Endodermal cell (in vitro differentiated cells): ENCODE measurements at places on chromosomes 6 and 20. TPM values are rescaled to one million over a fixed set of nuclear protein-coding genes. Genes with fewer than 3 reads are reported as not detected.
A peak's percentile ranks its signal among the peaks of the same experiment; 100 is the strongest.

Gene FAM83C
- total RNA-seq: not detected in 3 replicates

DNA sequence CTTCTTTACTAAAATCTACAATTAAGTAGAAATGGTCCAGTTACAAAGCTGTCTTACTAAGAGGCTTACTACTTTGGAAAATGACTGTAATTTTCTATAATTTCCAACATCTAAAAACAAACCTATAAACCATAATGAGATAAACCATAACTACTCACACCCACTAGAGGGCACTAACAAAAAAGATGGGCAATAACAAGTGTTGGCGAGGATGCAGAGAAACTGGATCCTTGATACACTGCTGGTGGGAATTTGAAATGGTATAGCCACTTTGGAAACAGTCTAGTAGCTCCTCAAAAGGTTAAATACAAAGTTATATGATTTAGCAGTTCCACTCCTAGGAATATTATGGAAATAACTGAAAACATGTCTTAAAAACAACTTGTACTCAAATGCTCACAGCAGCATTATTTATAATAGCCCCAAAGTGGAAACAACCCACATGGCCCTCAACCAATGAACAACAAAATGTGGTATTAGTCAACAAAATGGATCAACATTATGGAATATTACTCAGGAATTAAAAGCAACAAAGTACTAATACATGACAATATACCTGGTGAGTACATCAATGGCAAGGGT is 50.6 kb downstream of the GJA10 start:
- no peak overlapping the region for H3K27ac ChIP-seq
- H3K4me3 ChIP-seq: no peak overlapping the region
- H3K4me1 ChIP-seq: no peaks in the 10 kb centered on the region
- peaks cover 12% of the 10 kb centered on the region for H3K36me3 ChIP-seq

Gene SLC17A9
- total RNA-seq: 8.7 and 8.9 TPM in 2 replicates

Gene IP6K3
- total RNA-seq: not detected in 3 replicates

DNA sequence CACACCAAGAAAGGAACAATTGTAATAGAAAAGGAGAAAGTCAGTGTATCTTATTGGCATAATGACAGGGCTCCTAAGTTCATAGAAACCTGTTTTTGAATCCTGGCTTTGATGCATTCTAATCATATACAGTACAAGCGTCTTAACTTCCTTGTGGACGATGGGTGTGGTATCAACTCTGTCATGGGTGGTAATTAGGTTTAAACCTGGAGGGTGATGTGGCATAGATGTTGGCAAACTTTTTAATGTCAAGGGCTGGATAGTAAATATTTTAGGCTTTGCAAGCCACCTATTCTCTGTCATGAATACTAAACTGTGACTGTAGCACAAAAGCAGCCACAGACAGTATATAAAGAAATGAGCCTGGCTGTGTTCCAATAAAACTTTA is 138.7 kb upstream of the EDN1 start:
- H3K27ac ChIP-seq: no peak overlapping the region
- H3K27me3 ChIP-seq: no peaks in the 10 kb centered on the region
- H3K36me3 ChIP-seq: peaks cover 2% of the 10 kb centered on the region
- H3K4me1 ChIP-seq: peaks cover 6% of the 10 kb centered on the region

Gene C6orf132
- 11.3 to 26.8 TPM (median 23.4 TPM) in 3 replicates for total RNA-seq

DNA sequence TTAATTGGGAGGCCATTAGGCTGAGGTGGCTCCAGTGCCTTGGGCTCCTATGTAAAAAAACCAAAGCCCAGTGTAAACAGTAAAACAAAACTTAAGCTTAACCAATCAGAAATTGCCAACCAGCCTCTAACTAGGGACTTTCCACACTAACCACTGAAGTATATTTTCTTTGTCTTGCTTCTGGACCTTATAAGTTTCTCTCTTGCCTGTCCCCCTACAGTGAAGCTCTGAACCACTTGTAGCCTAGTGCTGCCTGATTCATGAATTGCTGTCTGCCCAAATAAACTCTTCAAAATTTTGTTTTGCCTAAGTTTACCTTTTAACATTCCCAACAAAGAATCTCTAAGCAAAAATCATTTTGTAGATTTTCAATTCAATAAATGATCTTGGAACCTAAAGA is 28.2 kb downstream of the POPDC3 start:
- no peaks in the 10 kb centered on the region for H3K27me3 ChIP-seq
- H3K27ac ChIP-seq: no peak overlapping the region
- H3K4me3 ChIP-seq: no peak overlapping the region
- no peak for DNase-seq
- H3K36me3 ChIP-seq: no peaks in the 10 kb centered on the region

Gene EPHA7
- total RNA-seq: 2.0 to 3.3 TPM (median 2.5 TPM) in 3 replicates

GRCh38 chr6:113680301-113680700 is 176.8 kb upstream of the MARCKS start:
- H3K4me1 ChIP-seq: no peaks in the 10 kb centered on the region
- no peaks in the 10 kb centered on the region for H3K36me3 ChIP-seq
- no peak for DNase-seq
- H3K27ac ChIP-seq: no peak overlapping the region

Gene ZC3H12D
- total RNA-seq: 0.32 and 0.42 TPM in 2 replicates

Gene GCNT2
- total RNA-seq: 23.5 and 24.9 TPM in 2 replicates

DNA sequence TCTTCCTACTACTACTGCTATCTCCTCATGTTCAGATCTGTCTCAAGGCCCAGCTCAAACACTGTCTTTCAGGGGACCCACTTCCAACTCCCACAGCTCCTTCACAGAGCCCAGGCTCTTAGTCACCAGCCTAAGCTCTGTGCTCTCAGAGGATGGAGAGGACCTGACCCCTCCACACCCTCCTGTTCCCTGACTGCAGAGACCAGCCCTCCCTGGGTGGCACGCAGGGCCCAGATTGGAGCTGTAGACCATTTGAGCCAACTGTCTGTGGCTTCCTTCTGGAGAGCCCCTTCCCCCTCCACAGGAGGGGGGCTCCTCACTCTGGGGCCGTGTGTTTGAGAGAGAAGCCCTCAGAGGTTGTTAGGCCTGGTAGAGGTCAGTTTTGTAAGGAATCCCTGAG is 9.8 kb downstream of the SNPH start:
- no peaks in the 10 kb centered on the region for H3K27me3 ChIP-seq
- no peak overlapping the region for H3K4me3 ChIP-seq
- no peaks in the 10 kb centered on the region for H3K4me1 ChIP-seq
- no peak for DNase-seq
- no peak overlapping the region for H3K27ac ChIP-seq
- H3K36me3 ChIP-seq: no peaks in the 10 kb centered on the region

GRCh38 chr6:162032620-162033019 is 694.9 kb downstream of the PRKN start:
- no peak overlapping the region for H3K27ac ChIP-seq
- H3K4me1 ChIP-seq: no peaks in the 10 kb centered on the region
- no peaks in the 10 kb centered on the region for H3K36me3 ChIP-seq
- DNase-seq: no peak
- no peaks in the 10 kb centered on the region for H3K27me3 ChIP-seq

- no peaks in the 10 kb centered on the region for H3K4me1 ChIP-seq
- H3K4me3 ChIP-seq: no peak overlapping the region
- H3K36me3 ChIP-seq: no peaks in the 10 kb centered on the region
- no peak overlapping the region for H3K27ac ChIP-seq
These were observed 21.1 kb downstream of the MYT1 start for GRCh38 chr20:64185276-64185900.

Gene CRISP3
- not detected in 2 replicates for total RNA-seq

- H3K36me3 ChIP-seq: peaks cover 29% of the 10 kb centered on the region
- H3K27me3 ChIP-seq: no peaks in the 10 kb centered on the region
- H3K27ac ChIP-seq: peak overlapping the region; percentile 47
These were observed 9.5 kb downstream of the MYL9 start for GRCh38 chr20:36550790-36551299.

DNA sequence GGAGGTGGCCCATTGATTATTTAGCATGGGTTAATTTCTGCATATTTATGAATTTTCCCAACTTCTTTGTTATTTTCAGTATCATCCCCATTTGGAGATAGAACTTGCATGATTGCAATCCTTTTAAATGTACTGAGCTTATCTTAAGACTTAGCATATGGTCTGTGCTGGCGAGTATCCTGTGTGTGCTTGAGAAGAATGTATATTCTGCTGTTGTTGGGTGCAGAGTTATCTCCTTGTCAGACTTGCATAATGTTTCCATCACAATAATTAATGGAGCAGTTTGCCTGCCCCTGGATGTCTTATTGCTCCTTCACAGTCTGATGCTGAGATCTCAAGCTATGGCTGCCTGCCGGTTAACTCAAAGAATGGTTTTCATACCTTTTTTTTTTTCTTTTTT is 112.6 kb downstream of the CDYL start:
- no peak for DNase-seq
- no peaks in the 10 kb centered on the region for H3K4me1 ChIP-seq
- no peak overlapping the region for H3K27ac ChIP-seq
- peaks cover 16% of the 10 kb centered on the region for H3K36me3 ChIP-seq
- no peak overlapping the region for H3K4me3 ChIP-seq

Gene SLPI
- total RNA-seq: not detected in 3 replicates

GRCh38 chr6:147991961-147992360 is 350.7 kb upstream of the SASH1 start:
- H3K4me1 ChIP-seq: no peaks in the 10 kb centered on the region
- H3K36me3 ChIP-seq: no peaks in the 10 kb centered on the region
- H3K27me3 ChIP-seq: no peaks in the 10 kb centered on the region
- no peak overlapping the region for H3K27ac ChIP-seq
- H3K4me3 ChIP-seq: no peak overlapping the region

- no peak for DNase-seq
- H3K36me3 ChIP-seq: no peaks in the 10 kb centered on the region
- H3K4me3 ChIP-seq: no peak overlapping the region
These were observed 57.2 kb upstream of the MTRF1L start for GRCh38 chr6:153059757-153060156.

Gene DPPA5
- not detected in 3 replicates for total RNA-seq

DNA sequence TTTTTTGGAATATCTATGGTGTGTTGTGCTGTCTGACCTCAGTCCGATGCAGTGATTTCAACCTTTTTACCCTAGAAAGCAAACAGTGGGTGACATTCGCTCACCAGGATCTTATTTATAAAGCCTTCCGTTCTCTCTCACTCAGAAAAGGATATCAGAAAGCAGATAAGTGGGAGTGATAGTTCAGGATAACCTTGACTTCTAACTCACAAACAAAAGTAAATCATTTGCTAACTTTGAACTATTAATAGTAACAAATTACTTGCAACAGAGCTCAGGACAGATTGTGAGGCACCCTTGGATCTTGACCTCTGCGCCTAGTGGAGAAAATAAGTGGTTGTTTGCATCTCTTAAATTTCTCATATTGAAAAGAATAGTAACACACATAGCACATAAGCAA is 637.1 kb upstream of the CITED2 start:
- no peak overlapping the region for H3K4me3 ChIP-seq
- no peaks in the 10 kb centered on the region for H3K36me3 ChIP-seq
- DNase-seq: no peak
- H3K4me1 ChIP-seq: peaks cover 6% of the 10 kb centered on the region

DNA sequence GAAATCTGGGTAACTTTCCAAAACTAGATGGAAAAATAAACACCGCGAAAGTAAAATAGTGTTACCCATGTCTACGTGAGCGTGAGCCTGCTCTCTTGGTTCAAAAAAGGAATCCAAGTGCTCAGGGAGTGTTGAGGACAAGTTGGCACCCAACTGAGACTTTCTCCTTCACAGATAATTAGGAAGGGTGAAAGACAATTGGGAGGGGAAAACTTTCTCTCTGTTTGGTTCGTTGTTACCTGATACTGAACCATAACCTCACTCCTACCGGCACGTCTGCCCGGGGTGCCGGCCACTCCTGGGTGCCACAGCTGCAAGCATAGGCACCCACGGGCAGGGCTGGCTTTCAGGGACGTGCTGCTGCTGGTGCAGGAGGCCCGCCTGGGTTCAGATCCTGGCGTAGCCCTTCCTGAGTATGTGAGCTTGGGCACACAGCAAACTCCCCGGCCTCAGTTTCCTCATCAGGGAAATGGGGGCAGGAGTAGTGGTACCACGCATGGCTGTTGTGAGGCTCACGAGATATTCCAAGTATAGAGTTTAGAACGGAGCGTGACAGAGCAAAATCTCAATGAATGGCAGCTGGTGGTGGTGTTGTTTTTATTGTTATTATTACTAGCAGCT is 38.2 kb upstream of the PMEPA1 start:
- H3K27ac ChIP-seq: peak overlapping the region; percentile 66
- no peak overlapping the region for H3K4me3 ChIP-seq
- H3K4me1 ChIP-seq: no peaks in the 10 kb centered on the region
- no peaks in the 10 kb centered on the region for H3K36me3 ChIP-seq

Gene TMC2
- not detected in 2 replicates for total RNA-seq

- no peak overlapping the region for H3K4me3 ChIP-seq
- H3K27me3 ChIP-seq: no peaks in the 10 kb centered on the region
- H3K4me1 ChIP-seq: no peaks in the 10 kb centered on the region
- H3K36me3 ChIP-seq: peaks cover 28% of the 10 kb centered on the region
These were observed 25.0 kb downstream of the TAF8 start for GRCh38 chr6:42075159-42075838.

- no peaks in the 10 kb centered on the region for H3K4me1 ChIP-seq
- H3K27ac ChIP-seq: no peak overlapping the region
- peaks cover 33% of the 10 kb centered on the region for H3K27me3 ChIP-seq
- H3K36me3 ChIP-seq: no peaks in the 10 kb centered on the region
- no peak overlapping the region for H3K4me3 ChIP-seq
These were observed 535 bp downstream of the VSTM2L start for GRCh38 chr20:37903317-37904007.

Gene PRDM13
- total RNA-seq: 0.07 and 0.09 TPM in 2 replicates

Gene SIRPB2
- total RNA-seq: not detected in 2 replicates

GRCh38 chr6:116536216-116536621 is 9.3 kb downstream of the TRAPPC3L start:
- H3K4me1 ChIP-seq: no peaks in the 10 kb centered on the region
- no peak overlapping the region for H3K4me3 ChIP-seq
- H3K27ac ChIP-seq: no peak overlapping the region
- DNase-seq: no peak

DNA sequence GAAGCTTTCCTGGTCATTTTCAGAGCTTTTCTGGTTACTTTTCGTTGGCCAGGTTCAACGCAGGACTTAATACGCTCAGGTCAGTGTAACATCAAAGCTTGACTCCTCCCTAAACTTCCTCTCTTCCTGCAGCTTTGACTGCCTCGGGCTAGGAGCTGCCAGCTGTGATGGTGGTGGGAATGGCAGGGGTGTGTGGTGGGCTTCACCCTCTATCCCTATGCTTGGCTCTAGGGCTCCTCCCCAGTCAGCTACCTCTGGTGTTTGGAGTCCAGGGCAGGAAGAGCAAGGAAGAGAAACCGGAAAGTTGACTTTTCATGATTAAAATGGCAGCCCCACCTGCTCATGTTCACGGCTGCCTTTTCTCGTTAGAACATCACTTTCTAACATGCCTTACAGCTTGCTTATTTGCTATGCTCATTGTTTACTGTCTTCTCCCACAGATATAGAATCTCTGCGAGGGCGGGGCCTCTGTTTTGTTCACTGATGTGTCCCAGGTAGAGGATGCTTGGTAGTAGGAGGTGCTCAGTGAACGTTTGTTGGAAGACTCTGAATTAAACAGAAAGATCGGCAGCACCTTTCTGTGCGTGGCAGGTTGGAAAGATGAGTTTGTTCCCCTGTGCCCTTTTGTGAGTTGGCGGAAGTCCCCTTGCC is 16.1 kb upstream of the PPP1R14C start:
- no peak overlapping the region for H3K27ac ChIP-seq
- no peak overlapping the region for H3K4me3 ChIP-seq
- no peak for DNase-seq
- no peaks in the 10 kb centered on the region for H3K36me3 ChIP-seq
- no peaks in the 10 kb centered on the region for H3K4me1 ChIP-seq
- H3K27me3 ChIP-seq: no peaks in the 10 kb centered on the region

Gene DDO
- total RNA-seq: not detected in 3 replicates
